ENCODE measurements at places on chromosomes 6 and 20.
A peak's percentile ranks its signal among the peaks of the same experiment; 100 is the strongest.

DNA sequence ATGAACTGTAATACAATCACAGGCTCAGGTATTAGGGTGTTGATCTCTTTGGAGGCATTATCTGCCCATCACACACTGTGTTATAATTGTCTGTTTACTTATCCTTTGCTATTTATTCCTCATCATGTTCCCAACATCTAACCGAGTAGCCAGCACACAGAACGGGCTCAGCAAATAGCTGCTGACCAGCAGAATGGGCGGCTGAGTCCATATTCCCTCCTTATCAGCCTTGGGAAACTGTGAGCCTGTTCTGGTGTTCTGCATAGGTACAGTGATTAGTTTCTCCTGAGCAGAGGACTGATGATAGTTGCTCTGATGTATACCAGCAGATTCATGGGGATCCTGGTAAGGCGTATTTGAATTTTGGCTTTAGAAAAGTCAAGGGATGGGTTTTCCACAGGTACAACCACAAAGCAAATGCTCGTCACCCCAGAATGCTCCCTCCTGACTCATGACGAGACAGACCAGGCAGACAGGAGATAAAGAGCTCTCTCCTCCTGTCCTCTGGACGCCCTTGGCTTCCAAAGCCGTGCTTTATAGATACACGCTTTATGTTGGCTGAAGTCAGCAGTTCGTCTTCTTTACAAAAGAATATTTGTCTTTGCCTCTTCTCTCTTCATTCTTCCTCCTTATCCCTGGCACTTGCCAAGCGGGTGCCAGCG, 166.7 kb downstream of the TTLL2 start:
- no peak for DNase-seq

- DNase-seq = no peak
Measured at GRCh38 chr6:47303342-47303741, 6.4 kb downstream of the TNFRSF21 start.

DNA sequence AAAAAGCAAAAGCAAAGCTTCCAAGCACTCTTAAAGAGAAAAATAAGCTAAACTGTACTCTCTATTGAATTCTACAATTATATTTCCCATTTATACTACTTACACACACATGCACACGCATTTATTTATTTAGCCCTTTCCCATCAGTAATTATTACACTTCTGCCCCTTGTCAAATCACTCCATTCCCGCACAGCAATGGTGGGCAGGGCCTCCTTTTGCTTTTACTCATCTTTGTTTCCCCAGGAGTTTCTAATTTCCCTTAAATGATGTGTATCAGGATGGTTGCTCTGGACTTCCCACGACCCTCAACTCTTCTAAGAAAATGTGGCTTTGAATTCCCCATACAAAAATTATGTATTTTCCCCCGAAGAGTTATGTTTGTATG, 19.9 kb downstream of the PXT1 start:
- DNase-seq = no peak

- no peak for DNase-seq
Measured at GRCh38 chr6:104548297-104548696, 311.4 kb downstream of the HACE1 start.

DNA sequence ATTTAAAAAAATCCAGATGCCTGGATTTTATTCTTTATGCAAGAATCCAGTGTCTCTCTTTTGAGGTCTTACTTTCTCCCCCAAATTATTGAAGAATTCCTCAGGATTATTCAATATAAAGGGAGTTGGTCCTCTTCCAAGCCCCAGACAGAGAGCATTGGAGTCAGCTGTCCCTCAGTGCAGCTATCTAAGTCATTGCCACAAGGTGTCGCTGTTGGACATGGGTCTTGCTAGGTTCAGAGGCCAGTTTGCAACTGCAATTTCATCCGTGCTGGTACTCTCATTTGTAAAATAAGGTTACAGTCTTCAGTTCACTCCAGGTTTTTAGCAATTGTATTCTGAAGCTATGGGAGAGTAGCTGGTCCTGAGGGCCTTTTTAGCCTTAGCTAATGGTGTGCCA, 27.8 kb downstream of the CCN2 start:
- no peak for DNase-seq

DNA sequence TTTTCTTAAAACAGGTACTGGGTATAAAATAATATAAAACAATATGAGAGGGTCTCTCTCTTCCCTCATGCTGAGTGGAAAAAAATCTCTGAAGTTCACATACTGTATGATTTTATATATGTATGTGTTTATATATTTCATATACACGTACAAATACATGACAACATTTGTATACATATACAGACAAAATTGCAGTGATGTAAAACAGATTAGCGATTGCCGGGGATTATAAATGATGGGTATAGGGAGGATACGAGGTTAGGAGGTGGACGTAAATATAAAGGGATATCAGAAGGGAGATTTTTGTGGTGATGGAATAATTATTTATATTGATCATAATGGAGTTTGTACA, 194.8 kb upstream of the PRSS16 start:
- DNase-seq = no peak

- peak; percentile 12 for DNase-seq
Measured at GRCh38 chr6:170294813-170295509, 4.1 kb upstream of the DLL1 start.

DNA sequence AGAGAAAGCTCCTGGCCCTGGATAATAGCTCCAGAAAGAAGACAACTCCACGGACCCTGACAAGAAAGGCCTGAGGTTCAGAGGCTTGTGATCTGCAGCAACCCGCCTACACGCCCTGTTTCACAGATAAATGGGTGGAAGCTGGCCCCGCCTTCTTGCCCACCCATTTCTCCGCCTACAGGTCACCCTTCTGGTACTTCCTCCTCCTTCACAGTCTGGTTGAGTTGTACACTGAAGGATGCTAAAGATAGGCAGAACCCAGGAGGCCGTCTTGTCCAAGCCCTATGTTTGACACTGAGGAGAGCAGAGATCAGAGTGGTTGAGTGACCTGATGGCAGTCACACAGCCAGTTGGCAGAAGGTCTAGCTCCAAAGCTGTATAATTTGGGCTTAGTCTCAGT, 34.2 kb upstream of the MDGA1 start:
- DNase-seq = peak; percentile 39

Measured in activated naive CD4-positive, alpha-beta T cell (primary cell).